ENCODE measurements at places on chromosomes 2 and 18.

- DNase-seq, result no peak
Measured at GRCh38 chr2:96961210-96961950, 25.0 kb downstream of the FAM178B start.

DNA sequence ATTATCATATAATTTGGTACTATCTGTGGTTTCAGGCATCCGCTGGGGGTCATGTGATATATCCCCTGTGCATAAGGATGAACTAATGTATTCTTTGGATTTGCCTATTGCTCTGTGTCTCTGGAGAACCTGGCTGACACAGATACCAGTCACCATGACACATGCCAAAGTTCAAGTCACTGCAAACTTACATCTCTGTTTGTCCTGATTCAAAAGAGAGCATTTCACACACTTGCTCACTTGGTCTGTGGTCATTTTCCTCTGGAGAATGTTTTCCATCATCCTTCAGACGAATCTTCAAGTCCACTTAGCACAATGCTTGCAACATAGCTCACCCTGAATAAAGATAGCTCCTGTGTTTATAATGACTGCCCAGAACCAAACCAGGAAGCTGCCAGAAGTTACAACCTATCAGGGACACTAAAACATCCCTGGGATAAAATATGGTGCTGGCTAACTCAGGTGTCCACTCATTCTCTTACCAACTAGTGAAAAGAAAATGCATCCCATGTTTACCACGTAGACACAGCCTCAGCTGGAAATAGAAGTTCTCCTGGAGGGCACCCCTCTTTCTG lies 18.1 kb downstream of the SULT1C3 start:
- no peak for DNase-seq

DNA sequence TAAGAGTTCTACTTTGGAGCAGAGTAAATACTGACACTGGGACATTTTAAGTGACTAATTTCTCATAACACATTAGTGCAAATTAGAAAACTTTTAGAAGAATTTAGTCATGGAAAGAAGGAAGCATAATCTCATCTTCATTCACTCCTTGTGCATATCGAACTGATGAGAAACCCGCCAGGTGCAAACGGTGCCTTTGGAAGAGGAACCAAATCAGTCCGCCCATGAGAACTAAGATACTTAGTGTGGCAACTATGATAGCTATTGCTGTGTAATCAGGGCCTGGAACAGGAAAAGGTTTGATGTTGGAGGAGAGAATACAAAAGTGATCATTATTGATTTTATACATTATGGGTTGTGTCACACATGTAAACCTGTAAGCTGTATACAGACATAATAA lies 6.9 kb upstream of the CD302 start:
- DNase-seq, result no peak

DNA sequence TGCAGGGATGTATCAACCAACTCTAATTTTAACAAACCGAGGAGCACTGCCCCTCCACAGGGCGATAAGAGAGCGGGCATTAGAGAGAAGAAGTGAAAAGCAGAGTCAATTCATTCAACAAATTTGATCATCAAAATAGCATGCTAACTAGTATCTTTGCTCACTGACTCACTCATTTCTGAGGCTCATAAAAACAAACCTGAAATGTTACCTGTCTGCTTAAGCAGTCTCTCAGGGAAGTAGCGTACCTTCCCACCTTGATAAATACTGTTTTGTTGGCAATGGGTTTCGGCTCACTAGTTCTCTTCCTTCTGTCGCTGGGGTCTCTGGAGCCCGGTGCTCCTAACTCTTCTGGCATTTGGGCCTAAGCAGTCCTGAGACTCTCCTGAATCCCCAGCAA lies 248.8 kb downstream of the IRS1 start:
- DNase-seq, result no peak

DNA sequence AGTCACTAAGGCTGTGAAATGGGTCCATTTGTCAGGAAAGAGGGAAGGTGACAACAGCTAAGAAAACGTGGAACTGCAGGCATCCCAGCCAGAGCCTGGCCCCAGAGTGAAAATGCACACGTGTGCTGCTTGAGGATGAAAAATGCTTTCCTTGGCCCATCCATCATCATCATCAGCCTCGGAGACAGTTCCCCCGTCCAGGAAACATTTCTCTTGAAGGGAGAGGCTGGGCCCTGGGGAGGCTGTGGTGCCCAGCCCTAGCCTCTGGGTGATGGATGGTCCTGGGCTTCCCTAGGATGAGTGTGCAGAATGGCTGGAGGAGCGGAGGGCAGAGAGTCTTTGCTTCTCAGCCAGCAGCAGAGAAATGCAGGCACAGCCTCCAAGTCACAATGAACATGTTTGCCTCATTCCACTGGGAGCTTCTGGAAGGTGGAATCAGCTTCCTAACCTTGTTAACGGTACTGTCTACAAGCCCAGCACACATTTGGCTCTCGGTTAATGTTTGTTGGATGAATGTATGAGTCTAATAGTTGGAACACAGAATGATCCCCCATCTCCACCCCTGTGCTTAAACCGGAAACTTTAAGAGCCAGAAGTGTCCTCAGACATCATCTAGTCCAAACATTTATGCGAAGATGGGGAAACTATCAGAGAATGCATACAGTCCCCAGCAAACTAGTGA lies 164.0 kb downstream of the RDH14 start:
- DNase-seq, result no peak

DNA sequence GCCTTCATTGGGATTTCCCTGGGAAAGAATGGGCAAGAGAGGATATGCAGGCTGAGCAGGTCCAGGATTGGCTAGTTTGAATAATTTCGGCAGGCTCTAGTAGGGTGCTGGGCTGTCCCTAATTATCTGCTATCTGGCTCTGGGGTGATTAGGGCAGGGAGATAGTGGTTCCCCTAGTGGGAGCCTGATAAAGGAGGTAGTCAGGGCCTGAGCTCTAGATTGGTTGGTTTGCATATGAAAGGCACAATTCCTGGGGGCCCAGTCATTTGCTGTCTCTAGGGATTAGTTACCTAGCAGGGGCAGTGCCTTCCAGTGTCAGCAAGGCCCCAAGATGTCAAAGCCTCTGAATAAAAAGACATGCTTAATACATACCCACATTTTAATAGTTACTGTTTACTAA lies 690.1 kb upstream of the KLHL29 start:
- DNase-seq, result no peak

GRCh38 chr2:23475036-23475435 lies 90.1 kb downstream of the KLHL29 start:
- no peak for DNase-seq

- DNase-seq, result no peak
Measured at GRCh38 chr2:160838691-160839090, 321.5 kb upstream of the TANK start.
